DMS79 treated with DMSO at 0.1 percent for 48 hours (cell line): ENCODE measurements at places on chromosomes 16 and 17.

DNA sequence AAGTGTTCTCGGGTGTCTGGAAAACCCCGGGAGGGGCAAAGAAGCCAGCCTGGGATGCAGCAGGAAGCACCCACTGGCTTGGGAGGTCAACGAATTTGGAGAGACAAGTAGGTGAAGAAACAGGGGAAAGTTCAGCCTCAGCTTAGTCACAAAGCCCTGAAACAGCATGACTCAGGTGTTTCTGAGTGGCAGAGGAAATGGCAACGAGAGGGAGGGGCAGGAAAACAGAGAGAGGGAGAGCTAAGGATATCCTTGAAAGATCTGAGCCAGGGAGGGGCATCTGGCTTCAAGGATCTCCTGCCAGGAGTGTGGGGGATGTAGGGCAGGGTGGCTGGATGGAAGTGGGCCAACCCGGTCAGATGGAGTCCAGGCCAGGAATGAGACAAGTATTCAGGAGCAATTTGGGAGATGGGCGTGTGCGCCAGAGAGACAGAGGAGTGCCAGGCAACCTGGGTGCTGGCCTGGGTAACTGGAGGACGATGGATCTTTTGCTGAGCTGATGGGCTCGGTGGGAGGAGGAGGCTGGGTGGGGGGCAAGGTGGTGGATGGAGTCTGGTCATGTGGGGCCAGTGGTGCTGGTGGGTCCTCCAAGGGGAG is 27.2 kb downstream of the ABCC3 start:
- peak; percentile 85 for DNase-seq

DNA sequence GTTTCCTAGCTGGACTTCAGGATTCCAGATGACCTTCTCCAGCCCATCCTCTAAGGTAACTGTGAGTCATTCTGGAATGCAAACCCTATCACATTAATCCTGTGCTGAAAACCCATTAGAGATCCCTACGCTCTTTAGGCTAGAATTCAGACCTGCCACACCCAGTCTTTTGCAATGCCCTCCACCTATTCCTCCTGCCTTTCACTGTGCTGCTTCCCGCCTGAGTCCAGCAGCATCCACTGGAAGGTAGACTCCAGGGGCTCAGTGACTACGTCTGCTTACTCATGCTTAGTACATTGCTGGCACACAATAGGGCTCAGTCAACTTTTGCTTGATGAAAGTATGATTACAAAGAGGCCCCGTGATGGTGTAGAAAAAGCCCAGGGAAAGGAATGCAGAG is 121.1 kb downstream of the SPACA3 start:
- DNase-seq = no peak

- DNase-seq = no peak
Observed at GRCh38 chr17:31444026-31444425, 52.6 kb downstream of the RAB11FIP4 start.

DNA sequence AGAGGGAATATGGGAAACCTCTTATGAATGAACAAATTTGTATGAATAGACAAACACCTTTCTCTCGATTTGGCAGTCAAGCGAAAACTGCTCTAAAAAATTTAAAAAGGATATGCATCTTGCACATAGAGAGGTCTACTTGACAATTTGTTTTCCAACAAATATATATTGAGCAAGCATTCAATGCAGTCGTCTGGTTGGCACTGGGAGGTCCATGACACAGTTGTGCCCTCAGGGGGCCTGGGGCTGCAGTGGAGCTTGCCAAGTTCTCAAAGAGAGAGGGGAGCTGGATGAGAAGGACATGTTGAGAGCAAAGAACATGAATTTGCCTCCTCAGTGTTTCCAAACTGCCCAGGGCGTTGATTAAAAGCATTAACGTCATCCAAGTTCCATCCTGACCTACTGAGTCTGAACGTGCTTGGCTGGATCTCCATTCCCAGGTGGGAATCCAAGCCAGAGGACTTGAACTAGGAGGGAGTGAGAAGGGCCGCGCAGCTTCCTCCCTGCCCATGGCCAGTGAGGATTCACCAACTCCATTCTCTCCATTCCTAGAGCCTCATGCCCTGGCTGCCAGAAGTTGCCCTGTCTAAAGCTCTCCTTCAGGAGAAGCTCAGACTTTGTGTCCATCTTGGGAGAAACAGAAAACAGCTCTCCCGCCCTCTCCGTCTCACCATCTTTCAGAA is 24.5 kb downstream of the TBX2 start:
- peak; percentile 65 for DNase-seq

GRCh38 chr17:34568953-34569352 is 10.4 kb upstream of the TMEM132E start:
- DNase-seq = no peak

- DNase-seq = no peak
Observed at GRCh38 chr17:72574675-72575510, 454.1 kb downstream of the SOX9 start.

- DNase-seq = no peak
Observed at GRCh38 chr17:68957944-68958343, 2.8 kb upstream of the ABCA8 start.

DNA sequence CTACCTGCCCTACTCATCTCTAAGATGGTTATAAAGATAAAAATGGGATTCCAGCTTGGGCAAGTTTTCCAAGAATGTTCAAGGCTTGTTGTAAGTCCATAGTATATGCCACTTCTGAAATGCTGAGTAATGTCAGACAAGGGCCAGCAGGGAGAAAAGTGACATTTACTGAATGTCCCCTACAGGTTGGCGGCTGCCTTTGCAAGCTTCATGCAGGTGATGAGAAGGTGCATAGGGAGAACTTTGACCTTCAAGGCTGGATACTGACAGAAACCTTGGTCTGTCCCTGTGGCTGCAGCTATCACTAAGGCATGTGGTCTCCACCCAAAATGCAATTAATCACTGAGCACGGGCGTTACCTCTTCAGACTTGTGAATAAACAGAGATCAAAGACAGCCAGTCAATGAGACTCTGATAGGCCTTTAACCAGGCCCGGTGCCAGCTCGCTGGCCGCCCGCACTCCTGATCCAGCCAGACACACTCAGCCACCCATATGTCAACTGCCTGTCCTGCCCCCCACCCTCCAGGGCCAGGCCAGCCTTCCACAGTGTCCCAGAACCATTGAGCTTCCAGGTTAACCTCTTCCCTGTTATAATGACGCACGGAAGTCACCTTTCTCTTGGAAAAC is 26.8 kb upstream of the AXIN2 start:
- DNase-seq = no peak

DNA sequence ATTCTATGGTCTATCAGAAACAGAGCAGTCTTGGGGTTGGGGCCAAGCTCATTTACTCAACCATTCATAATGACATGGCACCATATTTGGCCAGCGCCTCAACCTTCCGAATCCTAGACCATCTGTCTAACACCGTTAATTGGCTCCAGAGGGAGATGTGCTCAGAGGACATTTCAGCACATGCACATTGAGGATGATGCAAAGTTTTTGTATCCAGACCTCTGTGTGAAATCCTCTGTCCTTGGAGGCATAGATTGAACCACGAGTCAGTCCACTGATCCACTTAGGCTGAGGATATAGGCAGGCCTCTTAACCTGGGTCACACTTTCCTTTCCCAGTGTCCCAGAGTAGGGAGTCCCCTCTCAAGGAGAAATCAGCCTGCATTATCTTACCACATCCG is 85.5 kb downstream of the SHISA6 start:
- no peak for DNase-seq

DNA sequence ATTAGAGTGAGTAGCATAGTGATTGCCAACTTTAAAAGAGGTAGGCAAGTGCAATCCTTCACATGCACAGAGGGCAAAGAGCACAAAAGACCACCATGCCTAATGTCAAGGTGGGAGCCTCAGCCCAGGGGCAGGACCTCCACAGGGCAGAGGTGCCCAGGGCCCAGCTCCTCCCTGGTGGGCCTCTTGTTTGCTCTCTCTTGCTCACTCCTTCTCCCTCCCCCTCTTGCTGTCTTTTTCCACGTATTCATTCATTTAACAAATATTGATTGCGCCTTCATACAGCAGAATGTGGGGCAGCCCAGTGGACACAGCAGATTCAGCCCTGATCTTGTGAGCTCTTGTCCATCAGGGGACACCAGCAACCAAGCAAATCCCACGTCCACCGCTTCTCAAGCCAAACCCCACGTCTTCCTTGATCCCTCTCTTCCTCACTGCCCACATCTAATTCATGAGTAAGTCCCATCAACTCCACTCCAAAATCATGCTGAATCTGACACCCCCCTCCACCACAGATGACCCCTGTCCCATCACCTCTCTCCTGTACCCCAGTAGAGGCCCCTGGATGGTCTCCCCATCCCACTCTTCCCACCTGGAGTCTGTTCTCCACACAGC is 44.1 kb upstream of the RPL38 start:
- DNase-seq = no peak

- DNase-seq = no peak
Observed at GRCh38 chr17:57415751-57416207, 159.5 kb downstream of the MSI2 start.

GRCh38 chr17:42670789-42671657 is 5.8 kb downstream of the PLEKHH3 start:
- no peak for DNase-seq

DNA sequence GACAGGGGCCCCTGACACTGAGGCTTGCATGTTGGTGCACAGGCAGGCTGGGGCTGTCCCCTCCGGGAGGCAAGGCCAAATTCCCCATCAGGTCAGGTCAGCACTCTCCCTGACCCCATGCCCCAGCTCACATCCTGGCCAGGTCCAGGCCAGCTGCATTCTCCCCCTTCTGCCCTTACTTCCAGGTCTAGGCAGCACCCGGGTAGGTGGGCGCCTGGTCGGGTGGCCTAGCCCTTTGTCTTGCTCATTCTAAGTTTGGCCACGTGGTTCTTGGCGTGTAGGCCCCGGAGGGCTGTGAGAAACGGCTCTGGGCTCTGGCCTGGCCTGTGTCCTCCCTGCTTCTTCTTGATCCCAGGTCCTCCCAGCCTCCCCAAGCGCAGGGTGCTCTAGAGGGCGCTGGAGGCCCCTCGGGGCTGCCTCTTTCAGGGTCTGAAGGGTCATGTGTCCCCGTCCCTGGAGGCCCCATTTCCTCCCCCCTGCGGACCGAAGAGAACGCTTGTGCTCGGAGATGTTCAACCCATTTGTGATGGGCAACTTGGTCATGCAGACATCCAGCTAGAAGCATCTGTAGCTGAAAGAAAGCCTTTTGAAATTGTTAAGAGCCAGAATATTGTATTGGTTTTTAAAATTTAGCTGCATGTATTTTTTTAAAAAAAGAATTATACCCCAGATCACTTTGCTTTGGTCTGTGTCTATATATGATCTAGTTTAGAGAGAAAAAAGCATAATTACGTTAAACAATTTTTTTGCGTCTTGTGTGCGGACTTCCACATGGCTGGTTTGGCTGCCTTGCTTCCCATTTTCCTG is 6.7 kb downstream of the BAHCC1 start:
- DNase-seq = peak; percentile 23

DNA sequence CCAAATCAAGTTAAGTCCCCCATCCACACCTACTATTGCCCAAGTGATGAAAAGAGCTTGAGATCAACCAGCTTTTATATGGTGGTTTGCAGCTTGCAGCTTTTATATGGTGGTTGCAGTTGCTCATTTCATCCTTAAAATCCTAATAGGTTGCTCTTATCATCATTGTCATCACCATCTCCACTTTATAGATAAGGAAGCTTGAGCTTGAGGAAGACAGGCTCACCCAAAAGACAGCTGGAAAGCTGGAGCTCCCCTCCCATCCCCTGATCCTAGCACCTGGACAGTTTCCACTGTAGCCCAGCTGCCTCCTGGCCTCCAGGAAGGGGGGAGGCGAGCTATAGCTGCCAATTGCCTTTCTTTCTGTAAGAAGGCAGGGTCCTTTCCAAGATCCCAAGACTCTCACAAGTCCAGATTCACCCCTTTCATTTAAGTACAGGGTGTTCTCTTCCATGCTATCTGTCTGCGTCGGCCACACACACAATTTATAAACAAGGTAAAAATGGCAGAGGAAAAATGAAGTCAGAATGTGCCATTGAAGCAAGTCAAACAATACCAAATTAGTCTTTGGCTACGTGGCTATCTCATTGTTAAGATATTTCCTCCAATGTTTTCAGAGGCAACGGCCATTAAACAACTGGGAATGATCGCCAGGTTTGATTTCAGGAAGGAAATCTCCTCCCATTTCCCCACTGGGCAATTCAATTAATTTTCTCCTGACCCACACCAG is 63.3 kb downstream of the PECAM1 start:
- no peak for DNase-seq

DNA sequence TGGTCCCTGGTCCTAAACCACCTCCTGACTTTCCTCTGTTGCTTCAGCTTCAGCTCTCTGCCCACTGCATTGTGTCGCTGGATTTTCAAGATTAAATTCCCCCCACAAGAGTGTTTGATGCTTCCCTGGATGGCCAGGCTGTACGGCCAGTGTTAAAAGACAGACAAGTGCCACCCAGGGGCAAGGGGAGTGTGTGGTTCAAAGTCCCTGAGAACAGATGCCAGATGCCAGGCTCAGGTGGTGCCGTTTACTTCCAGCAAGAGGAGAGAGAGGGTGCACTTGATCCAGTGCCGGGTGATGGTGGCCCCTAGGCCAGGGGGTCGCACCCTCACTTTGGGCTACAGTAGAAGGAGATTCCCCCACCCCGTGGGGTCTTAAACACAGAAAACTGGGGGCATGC is 109.2 kb downstream of the RPTOR start:
- DNase-seq = no peak

GRCh38 chr16:50841081-50841886 is 99.4 kb downstream of the CYLD start:
- no peak for DNase-seq

GRCh38 chr17:2192367-2193057 is 111.1 kb downstream of the SMG6 start:
- DNase-seq = no peak

- DNase-seq = no peak
Observed at GRCh38 chr17:66339561-66339960, 37.1 kb downstream of the PRKCA start.
